ENCODE measurements at places on chromosomes 2 and 18.

DNA sequence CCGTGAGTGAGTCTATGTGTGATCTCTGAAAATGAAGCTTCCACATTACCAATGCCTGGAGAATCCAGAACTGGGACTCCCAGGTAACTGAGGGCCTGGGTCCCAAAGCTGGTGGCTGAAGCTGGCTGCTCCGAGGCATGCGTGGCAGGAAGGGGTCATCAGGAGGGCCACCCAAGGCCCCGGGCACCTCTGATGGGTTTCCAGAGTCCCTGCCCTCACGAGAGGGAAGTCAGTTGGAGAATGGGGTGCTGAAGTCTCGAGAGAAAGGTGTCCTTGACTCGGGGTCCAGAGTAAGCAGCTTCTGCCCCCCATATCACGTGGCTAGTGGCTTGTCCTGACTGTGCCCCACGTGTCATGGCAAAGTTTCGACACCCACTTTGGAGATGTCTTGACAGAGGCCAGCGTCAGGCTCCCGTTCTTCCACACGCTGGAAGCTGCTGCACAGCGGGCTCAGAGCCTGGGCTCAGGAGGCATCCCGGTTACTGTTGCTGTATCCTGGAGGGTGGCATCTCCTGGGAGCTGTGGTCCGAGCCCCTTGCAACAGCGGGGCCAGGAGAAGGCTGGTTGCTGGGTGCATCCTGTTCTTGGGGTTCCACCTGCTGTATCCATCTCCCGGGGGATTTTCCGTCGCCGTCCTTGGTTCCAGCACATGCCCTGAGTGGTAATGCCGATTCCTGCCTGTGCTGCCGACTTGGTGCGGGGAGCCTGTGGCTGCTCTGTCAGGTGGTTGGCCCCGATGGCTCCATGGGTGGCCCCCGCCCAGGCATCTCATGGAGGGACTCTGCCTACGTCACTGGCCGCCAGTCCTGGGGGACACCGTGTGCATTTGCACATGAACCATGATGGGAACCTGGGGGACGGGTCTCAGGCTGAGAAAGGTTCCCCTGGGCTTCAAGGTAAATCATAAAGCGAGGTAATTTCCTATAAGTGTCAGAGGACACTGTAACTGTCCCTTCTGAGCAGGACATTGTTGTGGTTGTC lies 183.3 kb upstream of the HDAC4 start:
- DNase-seq = no peak

DNA sequence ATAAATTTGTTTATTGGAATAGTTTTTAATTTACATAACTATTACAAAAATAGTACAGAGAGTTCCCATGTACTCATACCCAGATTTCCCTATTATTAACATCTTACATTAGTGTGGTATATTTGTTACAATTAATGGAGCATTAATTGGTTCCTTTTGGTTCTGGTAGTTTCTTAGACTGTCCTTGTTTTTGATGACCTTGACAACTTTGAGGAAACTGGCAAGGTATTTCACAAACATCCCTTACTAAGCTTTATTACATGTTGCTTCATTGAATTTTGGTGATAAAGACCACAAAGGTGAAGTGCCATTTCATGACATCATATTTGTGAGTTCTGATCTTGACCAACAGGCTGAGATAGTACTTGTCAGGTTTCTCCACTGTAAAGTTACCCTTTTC lies 379.0 kb upstream of the GCFC2 start:
- no peak for DNase-seq

DNA sequence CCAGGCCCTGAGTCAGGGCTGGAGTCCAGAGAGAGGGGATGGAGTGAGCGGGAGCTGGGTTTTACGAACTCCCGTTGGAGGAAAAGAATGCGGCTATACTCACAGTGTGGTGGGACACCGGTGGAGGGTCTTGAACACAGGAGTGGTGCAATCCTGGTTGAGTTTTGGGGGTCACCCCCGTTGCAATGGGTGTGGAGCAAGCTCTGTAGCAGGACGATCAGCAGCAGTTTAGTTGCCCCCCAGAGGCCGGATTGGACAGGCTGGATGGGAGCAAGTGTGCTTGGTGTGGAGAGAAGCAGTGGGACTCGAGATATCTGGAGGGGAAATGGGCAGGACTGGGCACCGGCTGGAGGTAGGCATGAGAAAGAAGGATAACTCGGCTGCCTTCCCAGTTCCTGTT lies 72.3 kb upstream of the TWIST2 start:
- no peak for DNase-seq

DNA sequence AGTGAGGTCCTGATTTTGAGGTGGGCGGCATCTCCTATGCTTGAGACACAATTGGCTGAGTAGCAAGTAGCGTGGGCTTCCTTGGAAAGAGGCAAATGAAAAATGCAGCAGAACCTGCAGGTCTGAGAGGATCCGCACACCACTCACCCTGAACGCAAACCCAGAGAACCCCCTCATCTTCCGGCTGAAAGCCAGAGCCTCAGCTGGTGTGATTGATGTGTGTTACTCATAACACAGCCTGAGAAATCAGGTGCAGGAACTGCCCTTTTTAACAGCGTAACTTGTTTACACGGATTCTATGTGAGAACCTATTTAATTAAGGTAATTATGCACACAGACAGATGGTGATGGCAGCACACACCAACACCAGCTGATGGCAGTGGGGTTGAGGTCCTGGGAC lies 123.4 kb downstream of the MRO start:
- DNase-seq = no peak

GRCh38 chr18:45785134-45785533 lies 40.3 kb upstream of the SIGLEC15 start:
- DNase-seq = no peak

GRCh38 chr2:36820942-36821605 lies 124.6 kb downstream of the VIT start:
- DNase-seq = no peak

GRCh38 chr2:62293490-62294271 lies 97.8 kb downstream of the B3GNT2 start:
- DNase-seq = peak; percentile 74

- DNase-seq = no peak
Observed at GRCh38 chr2:174902506-174903263, 102.5 kb downstream of the CHN1 start.

- no peak for DNase-seq
Observed at GRCh38 chr2:197809064-197809463, 4.7 kb downstream of the PLCL1 start.

- no peak for DNase-seq
Observed at GRCh38 chr18:35114305-35114704, 73.1 kb downstream of the MAPRE2 start.

- DNase-seq = peak; percentile 4
Observed at GRCh38 chr2:240210198-240210965, 69.9 kb upstream of the OTOS start.

DNA sequence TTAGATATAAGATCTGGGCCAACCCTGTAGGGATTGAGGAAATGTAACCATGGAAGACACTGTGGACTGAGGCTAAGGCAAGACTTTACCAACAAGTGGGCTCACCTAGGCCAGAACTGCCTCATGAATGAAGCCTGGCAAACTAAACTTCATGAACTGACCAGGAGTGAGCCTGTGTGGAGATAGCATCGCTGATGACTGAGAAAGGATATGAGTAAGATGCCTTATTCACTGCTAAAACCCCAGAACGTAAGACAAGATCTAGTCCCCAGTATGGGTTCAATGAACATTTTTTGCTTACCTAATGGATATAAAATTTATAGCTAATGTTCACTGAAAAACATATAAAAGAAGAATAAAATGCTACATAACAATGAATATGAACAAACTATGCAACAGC lies 399.8 kb downstream of the SATB2 start:
- DNase-seq = no peak

- no peak for DNase-seq
Observed at GRCh38 chr18:21798126-21798525, 57.5 kb downstream of the MIB1 start.

- DNase-seq = peak; percentile 93
Observed at GRCh38 chr2:67463810-67464209, 66.7 kb downstream of the ETAA1 start.

DNA sequence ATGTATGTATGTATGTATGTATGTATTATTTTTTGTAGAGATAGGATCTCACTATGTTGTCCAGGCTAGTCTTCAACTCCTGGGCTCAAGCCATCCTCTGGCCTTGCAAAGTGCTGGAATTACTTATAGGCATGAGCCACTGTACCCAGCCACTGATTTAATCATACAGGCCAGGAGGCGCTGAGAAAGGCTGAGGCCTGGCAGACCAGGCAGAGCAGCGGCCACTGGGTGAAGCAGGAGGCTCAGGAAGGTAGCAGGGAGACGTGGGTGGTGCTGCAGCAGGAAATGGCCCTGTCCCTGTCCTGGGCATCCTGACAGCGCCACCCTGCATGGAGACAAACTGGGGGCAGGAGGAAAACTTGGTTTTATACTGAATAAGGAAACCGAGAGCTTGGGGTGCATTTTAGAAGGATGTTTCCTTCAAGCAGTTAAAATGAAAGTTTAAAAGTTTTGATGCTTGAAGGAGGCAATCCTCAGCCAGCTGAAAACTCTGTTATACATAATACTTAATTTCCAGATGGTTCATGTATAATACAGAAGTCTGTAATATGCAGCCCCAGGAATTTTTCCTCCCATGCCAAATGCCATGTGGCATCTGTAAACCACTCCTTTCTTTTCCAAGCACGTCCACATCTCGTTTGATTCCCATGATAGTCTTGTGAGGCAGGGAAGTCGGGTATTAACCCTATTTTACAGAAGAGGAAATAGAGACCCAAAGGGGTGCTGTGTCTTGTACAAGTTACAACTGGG lies 182.4 kb downstream of the CELF4 start:
- DNase-seq = no peak

DNA sequence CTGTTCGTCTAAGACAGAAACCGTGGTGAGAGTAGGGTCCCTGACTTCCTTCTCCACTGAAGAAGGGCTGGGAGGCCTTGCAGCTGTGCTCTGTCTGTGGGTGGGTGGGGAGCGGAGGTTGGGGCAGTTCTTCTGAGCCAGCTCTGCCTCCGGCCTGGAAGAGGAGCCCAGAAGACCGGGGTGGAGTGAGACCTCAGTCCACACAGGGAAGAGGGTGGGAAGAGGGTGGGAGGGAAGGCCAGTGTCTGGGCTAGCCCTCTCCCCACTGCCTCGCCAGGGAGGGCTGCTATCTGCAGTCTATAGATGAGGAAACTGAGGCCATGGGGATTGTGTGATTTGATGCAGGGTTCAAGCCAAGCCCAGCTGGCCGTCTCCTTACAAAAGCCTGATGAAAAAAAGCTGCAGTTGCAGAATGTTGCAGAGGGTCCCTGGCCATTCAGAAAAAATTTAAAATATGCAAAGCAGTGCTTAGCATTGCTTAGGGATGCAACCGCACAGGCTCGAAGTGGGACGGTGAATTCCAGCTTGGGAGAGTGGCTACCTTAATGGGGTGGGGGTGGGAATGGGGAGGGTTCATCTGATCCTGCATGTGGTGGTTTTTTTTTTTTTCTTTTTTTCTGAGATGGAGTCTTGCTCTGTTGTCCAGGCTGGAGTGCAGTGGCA lies 181.6 kb upstream of the HS6ST1 start:
- no peak for DNase-seq

GRCh38 chr2:74393525-74393924 lies 13.4 kb upstream of the DCTN1 start:
- no peak for DNase-seq

GRCh38 chr18:49464718-49465598 lies 4.5 kb upstream of the DYM start:
- no peak for DNase-seq

DNA sequence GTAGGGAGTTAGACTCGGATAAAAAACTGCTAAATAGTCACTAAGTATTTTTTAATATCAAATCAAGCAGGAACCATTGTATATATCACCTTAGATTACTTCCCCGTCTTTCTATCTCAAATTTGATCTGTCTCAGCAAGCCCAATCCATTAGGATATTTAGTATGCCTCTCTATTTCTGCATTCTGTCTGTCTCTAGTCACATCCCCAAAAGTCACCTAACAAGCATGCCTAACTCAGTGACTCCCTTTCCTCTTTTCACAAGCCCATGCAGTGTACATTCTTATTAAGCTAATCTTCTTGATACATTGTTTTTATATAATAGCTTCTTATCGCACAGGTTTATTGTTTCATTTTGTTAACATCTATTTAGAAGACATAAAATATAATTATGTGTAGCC lies 57.8 kb downstream of the PDE1A start:
- DNase-seq = no peak

DNA sequence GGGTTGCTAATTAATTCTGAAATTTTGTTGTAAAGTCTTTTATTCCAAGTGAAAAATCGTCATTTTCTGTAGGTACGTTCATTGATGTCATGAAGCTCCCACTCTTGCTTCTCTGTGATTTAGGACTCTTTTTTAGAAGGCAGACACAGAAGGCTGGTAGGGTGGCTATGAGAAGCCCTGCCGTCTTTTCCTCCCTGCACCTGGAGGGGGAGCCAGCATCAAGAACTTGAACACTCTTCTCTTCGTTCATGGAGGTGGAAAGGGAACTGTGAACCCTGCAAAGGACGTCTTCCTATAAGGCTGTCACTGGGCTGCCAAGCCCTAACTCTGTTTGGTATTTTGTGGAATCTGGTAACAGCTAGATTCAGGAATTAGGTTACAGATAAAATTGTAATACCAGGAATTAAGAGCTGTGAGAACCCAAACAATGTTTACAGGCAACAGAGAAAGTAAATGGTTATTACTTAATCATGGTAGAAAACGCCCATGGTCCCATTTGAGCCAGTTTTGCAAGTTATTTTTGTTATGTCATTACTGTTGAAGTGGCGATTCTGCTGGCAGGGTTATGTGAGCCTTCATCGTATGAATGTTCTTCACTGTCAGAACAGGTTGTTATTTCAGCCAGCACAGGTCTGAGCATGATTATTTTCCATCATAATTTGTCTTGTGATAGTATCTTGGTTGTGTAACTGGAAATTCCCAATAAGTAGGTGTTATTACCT lies 112.2 kb downstream of the OSBPL6 start:
- peak; percentile 50 for DNase-seq

DNA sequence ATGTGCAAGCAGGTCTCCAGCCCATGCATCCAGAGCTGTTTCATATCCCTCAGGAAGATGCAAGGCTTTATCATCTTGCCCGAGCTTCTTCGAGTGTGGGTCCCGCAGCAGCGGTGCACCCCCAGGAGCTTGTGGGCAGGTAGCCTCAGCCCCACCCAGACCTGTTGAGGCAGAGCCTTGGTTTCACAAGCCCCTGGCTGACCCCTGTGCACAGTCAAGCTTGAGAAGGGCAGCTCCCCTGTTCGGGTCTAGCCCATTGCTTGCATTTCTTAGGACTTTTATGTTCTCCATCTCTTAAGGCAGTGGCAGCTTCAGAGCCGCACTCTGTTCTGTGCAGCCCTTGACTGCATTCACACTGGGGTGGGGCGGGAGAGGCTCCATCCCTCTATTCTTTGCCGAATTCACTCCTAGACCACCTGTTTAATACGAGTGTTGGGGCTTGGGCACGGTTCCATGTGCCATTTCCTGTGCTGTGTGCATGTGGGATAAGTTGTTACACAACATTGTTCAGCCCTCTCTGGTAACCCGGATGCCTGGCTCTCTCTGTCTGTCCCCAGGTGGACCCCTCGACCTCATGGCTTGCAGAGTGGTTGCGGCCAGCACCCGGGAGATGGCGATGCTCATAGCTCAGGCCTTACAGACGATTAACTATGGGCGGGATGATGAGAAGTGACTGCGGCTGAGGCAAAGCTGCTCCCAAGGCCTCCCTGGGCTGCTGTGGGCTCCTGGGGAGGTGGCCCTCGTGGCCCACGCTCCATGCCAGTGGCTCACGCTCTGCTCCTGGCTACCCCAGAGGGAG lies 48.7 kb downstream of the IMPA2 start:
- no peak for DNase-seq

GRCh38 chr2:9326975-9327374 lies 96.4 kb downstream of the ITGB1BP1 start:
- DNase-seq = no peak

Measured in HAP-1 (cell line).